ENCODE measurements at places on chromosomes 1 and 21.

GRCh38 chr1:232047473-232047872 lies 420.9 kb downstream of the DISC1 start:
- DNase-seq, result no peak

DNA sequence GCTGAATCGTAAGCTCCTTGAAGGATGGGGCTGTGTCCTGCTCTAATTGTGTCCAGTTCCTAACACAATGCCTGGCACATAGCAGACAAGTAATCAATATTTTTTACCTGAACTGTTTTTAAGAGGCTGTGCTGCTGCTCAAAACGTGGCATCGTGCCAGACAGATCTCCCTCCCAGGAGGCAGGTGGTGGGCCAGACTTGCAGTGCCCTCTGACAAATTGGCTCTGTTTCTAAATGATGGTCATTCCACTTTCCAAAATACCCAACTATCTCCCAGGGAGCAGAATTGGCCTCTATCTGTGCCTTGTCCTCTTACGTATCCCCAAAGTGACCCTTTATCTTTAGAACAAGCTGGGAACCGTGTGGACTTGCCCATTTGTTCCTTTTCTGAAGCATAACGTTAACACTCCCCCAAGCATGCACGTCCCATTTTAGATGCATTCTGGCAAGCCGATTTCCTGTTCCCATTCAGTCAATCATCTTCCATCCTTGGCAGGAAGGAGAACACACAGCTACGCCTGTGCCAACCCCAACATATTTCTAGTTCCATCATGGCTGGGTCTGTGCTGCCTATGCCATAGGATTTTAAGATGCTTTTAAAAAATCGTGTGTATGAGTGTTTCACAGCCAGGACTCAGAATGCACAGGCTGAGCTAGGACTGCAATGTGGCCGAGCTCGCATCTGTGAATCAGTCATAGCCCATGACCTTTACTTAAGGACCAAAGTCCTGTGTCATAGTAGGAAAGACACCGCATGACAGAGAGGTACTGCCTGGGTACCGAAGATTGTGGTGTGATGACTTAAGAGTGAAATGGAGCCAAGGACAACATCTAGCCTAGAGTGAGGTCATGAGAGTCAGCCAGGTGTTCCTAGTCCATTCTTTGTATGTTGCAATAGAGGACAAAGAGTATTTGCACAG lies 408.6 kb downstream of the PRDM2 start:
- no peak for DNase-seq

GRCh38 chr1:88441022-88441421 lies 243.1 kb upstream of the PKN2 start:
- no peak for DNase-seq

DNA sequence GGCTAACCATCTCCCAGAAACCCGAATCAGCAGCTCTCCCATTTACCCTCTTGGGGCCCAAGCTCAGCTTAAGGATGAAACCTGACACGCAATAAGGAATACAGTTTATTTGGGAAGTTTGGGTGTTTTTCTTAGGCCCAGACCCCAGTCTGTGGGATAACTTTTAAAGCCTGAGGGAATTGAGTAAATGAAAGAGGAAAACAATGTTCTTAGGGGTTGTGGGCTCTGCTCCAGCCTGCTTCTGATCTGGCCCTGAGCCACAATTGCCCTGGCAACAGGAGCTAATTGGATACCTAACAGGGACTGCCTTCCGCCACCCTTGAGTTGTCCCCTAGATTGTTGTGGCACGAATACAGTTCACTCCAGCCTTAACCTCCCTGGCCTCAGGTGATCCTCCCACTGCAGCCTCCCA lies 20.1 kb downstream of the DYRK3 start:
- no peak for DNase-seq

All from stimulated activated CD4-positive, alpha-beta T cell treated with anti-CD3 and anti-CD28 coated beads, Interleukin-1b, Interleukin-23, amount 100 ng/mL, for 4 hours (primary cell).